ENCODE measurements at places on chromosomes 16 and 17.

- no peak for DNase-seq
Observed at GRCh38 chr16:80459331-80459777, 81.4 kb upstream of the DYNLRB2 start.

DNA sequence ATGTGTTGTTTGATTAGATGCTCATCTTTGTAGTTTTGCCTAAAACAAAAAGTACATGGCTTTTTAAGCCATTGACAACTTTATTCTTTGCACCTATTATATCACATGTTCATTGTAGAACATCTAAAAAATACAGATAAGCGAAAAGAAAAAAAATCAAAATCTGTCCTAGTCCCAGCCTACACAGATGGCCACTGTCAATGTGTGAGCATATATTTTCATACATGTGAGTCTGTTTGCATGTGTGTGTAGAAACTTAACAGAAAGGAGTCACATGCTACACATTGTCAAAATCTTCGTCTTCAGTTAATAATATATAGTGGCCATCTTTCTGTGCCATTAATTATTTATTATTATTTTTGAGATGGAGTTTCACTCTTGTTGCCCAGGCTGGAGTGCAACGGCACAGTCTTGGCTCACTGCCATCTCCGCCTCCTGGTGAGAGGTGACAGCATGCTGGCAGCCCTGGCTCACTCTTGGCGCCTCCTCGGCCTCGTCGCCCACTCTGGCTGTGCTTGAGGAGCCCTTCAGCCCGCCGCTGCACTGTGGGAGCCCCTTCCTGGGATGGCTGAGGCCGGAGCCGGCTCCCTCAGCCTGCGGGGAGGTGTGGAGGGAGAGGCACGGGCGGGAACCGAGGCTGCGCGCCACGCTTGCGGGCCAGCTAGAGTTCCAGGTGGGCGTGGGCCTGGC, 68.5 kb upstream of the AMZ2 start:
- no peak for DNase-seq

GRCh38 chr16:48277158-48277557, 29.8 kb upstream of the ABCC11 start:
- DNase-seq: no peak

DNA sequence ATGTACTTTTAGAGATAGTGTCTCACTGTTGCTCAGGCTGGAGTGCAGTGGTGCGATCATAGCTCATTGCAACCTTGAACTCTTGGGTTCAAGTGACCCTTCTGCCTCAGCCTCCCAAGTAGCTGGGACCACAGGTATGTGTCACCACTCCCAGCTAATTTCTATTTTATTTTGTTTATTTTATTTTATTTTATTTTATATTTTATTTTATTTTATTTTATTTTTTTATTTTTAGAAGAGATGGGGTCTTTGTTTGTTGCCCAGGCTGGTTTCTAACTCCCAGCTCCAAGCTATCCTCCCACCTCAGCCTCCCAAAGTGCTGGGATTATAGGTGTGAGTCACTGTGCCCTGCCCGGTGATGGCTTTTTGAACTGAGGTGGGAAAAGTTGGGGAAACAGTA, 35.1 kb upstream of the HS3ST4 start:
- no peak for DNase-seq

DNA sequence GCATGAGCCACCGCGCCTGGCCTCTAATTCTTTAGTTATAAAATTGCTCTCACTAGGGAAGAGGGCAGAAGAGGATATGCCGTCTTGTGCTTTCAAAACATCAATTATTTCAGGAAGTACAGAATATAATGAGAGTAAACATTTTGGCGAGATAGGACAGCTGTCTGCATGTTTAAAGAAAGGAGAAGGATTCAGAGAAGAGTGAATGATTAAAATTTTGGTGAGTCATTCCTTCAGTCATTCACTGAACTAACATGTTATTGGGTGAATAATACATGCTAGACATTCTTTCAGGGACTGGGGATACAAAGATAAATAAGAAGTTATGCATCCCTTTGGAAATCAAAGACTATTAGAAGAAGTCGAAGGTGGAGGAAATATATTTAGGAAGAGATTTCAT, 590.3 kb upstream of the GOT2 start:
- DNase-seq: no peak

GRCh38 chr17:50151937-50152547, 1.6 kb upstream of the PPP1R9B start:
- no peak for DNase-seq

DNA sequence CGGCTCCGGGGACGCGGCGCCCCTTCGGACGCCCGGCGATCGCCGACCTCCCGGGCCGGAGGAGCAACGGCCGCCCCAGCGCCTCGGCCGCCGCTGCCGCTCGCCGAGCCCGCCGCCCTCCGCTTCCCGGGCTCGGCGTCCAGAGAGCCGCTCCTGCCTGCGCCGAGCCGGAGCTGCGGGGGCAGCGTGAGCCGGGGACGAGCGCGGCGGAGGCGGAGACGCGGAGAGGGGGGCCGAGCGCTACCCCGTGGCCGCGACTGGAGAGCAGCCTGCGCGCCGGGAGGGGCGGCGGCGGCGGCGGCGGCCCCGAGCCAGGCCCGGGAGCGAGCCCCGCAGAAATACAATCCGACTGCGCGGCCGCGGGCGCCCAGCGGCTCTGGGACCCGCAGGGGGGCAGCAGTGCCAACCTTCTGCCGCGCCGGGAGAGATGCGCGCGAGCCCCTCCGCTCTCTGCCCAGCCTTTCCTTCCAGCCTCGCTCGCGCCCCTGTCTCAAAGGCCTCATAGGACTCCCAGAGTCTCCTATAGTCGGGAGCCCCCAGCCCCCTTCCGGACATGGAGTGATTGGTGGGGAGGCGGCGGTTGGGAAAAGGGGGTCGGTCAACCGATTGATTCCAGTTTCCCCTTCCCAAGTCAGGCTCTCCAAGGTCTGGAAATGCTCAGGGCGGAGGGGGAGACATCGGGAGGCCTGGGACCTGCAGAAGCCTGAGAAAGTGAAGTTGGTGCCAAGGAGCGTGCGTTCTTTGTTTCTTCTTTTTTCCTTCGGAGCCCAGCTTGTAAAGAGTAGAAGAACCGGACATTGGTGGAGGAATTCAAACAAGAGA, 1.0 kb upstream of the SDK2 start:
- no peak for DNase-seq

DNA sequence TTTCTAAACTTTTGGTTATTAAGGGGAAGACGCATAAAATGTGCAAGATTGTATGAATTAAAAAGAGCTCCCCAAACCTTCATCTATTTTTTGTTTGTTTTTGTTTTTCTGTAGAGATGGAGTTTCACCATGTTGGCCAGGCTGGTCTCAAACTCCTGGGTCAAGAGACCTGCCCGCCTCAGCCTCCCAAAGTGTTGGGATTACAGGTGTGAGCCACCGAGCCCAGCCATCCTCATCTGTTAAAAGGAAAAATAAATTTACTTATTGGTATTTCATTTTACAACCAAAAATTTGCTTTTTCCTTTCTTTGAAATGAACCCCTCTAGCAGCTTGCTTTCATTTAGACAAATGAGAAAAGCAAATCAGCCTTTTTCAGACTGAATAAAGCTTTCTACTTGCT, 23.2 kb downstream of the RNF157 start:
- no peak for DNase-seq

GRCh38 chr17:1736348-1737281, 6.1 kb upstream of the SERPINF2 start:
- DNase-seq: no peak

- no peak for DNase-seq
Observed at GRCh38 chr17:36921095-36921851, 16.0 kb upstream of the LHX1 start.

- no peak for DNase-seq
Observed at GRCh38 chr17:18139949-18140348, 31.4 kb downstream of the MYO15A start.

- DNase-seq: no peak
Observed at GRCh38 chr17:29251184-29251583, 4.5 kb downstream of the CRYBA1 start.

GRCh38 chr16:67940446-67941089, 3.4 kb downstream of the LCAT start:
- DNase-seq: no peak

- no peak for DNase-seq
Observed at GRCh38 chr17:8934346-8934745, 31.2 kb downstream of the PIK3R5 start.

- DNase-seq: no peak
Observed at GRCh38 chr17:79089720-79090442, 15.3 kb downstream of the ENGASE start.

GRCh38 chr17:27974531-27975145, 67.8 kb upstream of the NLK start:
- no peak for DNase-seq

- no peak for DNase-seq
Observed at GRCh38 chr16:17304491-17305119, 166.2 kb downstream of the XYLT1 start.

- no peak for DNase-seq
Observed at GRCh38 chr16:86988920-86989696, 328.1 kb downstream of the C16orf95 start.

DNA sequence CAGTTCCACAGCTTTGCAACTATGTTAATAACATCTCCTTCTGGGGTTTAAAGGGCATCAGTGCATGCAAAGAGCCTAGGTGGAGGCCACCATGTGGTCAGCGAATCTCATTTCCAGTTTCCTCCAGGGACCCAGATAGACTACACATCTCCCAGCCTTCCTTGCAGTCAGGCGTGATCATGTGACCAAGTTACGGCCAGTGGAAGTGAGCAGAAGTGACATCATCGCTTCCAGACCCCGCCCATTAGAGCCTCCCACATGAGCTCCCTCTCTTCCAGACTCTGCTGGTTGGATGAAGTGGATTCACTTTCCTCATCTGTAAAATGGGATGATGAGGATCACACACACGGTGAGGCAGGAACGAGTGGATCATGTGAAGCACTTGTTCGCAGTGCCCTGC, 27.4 kb upstream of the KDM8 start:
- no peak for DNase-seq

DNA sequence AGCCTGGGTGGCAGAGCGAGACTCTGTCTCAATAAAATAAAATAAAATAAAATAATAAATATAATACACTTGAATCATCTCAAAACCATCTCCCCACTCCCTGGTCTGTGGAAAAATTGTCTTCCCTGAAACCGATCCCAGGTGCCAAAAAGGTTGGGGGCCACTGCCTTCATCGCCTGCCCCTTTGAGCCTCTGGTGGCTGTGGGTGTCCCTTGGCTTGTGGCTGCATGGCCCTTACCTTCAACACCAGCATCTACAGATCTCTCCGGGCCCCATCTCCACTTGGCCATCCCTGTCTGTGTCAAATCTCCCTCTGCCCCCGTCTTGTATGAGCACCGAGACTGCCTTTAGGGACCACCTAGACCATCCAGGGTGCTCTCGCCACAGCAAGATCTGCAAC, 177.3 kb downstream of the SEC14L1 start:
- DNase-seq: no peak

GRCh38 chr17:34601416-34601815, 22.0 kb downstream of the TMEM132E start:
- DNase-seq: no peak

DNA sequence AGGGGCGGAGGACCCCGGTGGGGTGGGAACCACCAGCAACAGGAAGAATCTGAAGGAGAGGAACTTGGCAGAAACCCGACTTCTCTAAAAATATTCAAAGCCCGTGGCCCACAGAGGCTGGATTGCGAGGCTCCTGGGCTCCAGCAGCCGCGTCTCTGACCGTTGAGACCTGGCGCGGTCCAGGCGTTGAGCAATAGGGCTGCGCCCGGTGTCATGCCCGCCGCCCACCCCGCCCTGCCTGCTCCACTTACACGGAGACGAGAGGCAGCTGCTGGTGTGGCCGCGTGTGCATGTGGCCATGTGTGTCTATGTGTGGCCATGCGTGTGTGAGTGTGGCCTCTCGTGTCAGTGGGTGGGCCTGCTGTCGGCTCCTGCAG, 83.6 kb downstream of the IRF8 start:
- DNase-seq: no peak

- DNase-seq: no peak
Observed at GRCh38 chr16:10356870-10357842, 28.7 kb upstream of the ATF7IP2 start.

DNA sequence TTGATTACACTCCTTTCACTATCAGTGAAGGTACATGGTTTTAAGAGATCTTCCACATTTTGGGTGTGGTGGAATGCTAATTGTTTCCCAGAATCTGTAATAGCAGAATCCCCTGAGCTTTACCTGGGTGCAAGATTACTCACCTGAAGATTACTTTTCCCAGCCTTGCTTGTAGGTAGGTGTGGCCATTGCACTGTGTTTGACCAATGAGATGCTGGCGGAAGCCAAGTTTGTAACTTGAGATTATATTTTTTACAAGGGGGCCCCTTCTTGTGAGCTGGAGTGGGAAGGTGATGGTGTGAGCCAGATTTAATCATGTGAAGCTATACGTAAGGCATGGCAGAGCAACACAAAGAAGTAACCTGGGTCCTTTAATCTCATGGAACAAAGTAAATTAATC, 294.3 kb downstream of the TOX3 start:
- DNase-seq: no peak

GRCh38 chr17:47630614-47631013, 19.1 kb upstream of the KPNB1 start:
- no peak for DNase-seq

DNA sequence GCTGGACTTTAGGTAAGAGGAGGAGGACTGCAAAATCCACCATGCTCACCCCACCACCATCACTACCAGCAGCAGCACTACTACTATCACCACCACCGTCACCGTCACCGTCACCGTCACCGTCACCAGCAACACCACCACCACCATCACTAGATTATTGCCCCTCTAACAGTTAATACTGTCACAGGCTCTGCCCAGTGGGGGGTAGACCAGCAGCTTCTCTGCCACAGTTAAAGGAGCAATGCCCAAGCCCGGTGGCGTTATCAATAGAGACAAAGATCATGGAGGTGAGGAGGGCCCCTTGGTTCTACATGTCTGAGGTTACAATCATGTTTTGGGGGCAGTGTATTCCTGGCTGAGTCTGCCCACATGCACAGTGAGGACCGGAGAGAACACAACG, 184.4 kb upstream of the DYNLRB2 start:
- no peak for DNase-seq

- no peak for DNase-seq
Observed at GRCh38 chr17:82875407-82875856, 35.6 kb upstream of the ZNF750 start.

GRCh38 chr16:89973235-89973634, 24.7 kb downstream of the DEF8 start:
- DNase-seq: no peak

- no peak for DNase-seq
Observed at GRCh38 chr16:17037499-17037898, 433.3 kb downstream of the XYLT1 start.

DNA sequence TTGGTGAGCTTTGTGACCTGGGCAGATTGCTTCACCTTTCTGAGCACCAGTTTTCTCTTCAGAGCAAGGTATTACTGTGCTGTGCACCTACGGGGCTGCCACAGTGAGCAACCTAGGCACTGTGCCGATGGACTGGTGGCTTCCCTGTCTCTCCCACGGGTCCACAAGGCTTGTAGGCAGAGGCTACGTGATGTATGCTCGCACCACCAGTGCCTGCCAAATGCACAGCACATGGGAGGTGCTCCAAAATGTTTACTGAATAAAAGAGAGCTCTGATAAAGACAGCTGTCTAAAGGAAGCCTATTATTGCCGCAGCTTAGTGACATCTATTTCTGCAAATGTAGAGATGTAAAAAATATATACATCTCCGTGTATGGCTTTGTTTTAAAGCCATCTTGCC, 139.2 kb downstream of the CDK5R1 start:
- DNase-seq: no peak

Measured in activated CD8-positive, alpha-beta memory T cell treated with anti-CD3 and anti-CD28 coated beads for 48 hours (primary cell).